Right atrium auricular region (tissue), 2 donors: ENCODE measurements at places on chromosomes 11 and 22. TPM values are rescaled to one million over a fixed set of nuclear protein-coding genes. Genes with fewer than 3 reads are reported as not detected.

DNA sequence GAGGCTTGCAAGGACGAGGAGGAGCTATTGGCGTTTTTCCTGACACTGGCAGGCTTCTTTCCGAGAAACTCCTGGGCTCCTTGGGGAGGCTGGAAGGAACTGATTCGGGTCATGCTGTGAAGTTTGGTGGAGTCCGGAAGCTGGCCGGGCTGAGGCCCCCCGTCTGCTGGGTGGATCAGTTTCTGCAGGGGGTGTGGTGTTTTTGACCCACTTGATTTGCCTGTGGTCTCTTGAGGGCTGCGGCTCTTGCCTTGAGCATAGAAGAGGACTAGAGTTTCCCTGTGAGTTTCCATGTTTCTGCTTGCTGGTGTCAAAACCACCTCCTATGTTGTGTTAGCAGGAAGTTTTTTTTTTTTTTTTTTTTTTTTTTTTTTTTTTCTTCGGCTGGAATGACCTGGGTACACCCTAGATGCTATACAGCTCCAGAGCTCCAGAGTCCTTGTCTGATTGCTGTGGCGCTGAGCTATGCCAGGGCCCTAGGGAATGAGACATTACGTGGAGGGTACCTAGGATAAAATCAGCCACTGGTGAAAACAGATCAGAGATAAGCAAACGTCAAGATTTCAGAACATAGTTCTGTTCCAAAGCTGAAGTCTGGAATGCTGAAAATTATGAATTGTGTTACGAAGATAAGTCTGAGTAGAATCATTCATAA lies 728 bp downstream of the TBC1D22A start:
- peak; percentile 90 for DNase-seq
- peak overlapping the region; percentile 95 for H3K27ac ChIP-seq
- H3K27me3 ChIP-seq: no peaks in the 10 kb centered on the region
- no peaks in the 10 kb centered on the region for H3K36me3 ChIP-seq
- peaks cover 51% of the 10 kb centered on the region for H3K4me1 ChIP-seq

CDC42BPG gene
- 0.33 TPM for total RNA-seq

C11orf65 gene
- total RNA-seq: 2.7 TPM

DNA sequence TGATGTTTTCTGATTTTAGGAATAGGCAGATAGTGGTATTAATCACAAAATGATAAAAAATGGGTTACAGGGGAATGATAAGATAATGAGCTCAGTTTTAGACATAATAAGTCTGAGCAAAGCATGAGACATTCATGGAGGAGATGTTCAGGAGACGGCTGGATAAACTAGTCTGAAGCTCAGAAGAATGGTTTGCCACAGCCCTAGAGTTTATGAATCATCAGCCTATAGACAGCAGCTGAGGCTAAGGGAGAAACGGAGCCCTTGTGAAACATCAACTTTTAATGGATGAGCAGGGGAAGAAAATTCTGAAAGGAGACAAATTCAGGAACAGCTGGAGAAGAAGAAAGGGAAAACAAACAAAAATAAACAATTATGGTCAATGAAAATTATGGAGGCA lies 87.2 kb downstream of the RELT start:
- no peak for DNase-seq
- H3K36me3 ChIP-seq: no peaks in the 10 kb centered on the region
- H3K4me3 ChIP-seq: no peak overlapping the region
- no peaks in the 10 kb centered on the region for H3K4me1 ChIP-seq
- H3K27me3 ChIP-seq: no peaks in the 10 kb centered on the region

KCNJ1 gene
- not detected for total RNA-seq

- H3K4me3 ChIP-seq: no peak overlapping the region
- H3K4me1 ChIP-seq: no peaks in the 10 kb centered on the region
- H3K36me3 ChIP-seq: no peaks in the 10 kb centered on the region
- H3K27ac ChIP-seq: peak overlapping the region; percentile 60
- no peaks in the 10 kb centered on the region for H3K27me3 ChIP-seq
Measured at GRCh38 chr22:45314054-45314721, 4.5 kb downstream of the FAM118A start.

NOX4 gene
- 20.2 TPM for total RNA-seq

DNA sequence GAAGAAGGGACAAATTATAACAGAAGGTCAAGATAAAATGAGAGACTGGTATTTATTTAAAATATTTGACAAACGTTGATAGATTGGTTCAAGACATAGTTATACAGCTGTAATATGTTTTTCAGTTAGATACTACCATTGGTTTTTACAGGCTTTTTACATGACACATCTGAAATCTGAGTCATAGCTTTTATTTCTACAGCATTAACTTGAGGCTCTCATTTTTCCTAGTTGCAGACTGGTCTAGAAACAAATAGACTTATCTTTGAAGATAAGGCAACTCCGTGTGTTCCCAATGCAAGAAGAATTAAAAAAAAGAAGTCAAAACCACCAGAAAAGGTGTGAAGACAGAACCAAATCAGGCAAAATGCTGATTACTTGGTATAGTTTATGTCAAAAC lies 31.3 kb downstream of the CEP57 start:
- no peak overlapping the region for H3K4me3 ChIP-seq
- DNase-seq: no peak
- peaks cover 23% of the 10 kb centered on the region for H3K36me3 ChIP-seq
- H3K27ac ChIP-seq: no peak overlapping the region
- no peaks in the 10 kb centered on the region for H3K27me3 ChIP-seq

DNA sequence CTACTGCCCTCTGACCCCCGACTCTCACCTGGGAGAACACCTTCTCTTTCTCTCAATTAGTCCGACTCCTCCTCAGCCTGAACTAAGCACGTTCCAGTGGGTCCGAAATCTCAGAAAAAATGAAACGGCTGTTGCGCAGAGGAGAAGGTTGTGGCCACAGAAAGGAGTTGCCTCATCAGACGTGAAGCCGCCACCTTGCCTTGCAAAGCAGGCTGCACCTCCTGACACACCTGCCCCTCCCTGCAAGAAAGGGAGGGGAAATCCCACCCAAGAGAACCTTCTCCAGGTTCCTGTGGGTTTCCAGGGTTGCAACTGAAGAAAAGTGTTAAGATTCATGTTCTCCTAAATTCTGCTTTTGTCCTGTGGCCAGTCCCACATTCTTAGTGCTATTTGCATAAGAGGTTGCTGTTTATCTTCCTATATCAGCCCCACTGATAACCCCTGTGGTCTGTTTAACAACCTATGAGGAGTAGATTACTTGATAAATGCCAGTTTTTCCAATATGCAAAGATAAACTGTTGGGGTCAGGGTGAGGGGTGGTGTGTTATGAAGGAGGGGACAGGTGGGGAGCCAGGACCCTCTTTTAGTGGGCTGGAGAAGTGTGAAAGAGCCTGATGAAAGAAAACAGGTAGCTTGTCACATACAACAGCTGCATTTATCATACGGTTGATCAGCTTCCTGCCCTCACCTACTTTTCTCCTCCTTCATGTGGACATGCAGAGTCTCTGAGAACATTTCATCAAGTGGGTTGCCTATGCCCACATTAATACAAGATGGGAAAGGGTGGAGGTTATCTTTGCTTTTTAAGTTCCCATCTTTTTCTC lies 18.2 kb downstream of the ZBTB16 start:
- peaks cover 74% of the 10 kb centered on the region for H3K36me3 ChIP-seq
- H3K4me3 ChIP-seq: no peak overlapping the region
- no peaks in the 10 kb centered on the region for H3K27me3 ChIP-seq

DNA sequence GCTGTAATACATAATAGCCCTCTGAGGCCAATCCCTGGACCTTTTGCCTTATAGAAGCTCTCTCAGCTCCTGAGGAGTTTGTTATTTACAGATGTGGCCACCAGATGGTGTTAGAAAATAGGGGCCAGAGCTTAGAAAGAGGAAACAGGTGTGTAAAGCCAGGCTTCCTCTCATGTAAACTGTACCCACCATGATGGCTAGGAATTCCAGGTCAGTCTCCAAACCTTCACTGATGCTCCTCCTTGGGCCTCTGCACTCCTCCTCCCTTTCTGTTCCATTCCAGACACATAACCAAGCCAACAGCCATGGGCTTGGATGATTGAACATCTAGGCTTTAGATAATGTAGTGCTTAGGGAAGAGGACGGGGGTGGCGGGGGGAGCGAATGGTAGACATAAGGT lies 39.7 kb downstream of the USP35 start:
- no peaks in the 10 kb centered on the region for H3K27me3 ChIP-seq
- peaks cover 31% of the 10 kb centered on the region for H3K36me3 ChIP-seq
- peaks cover 27% of the 10 kb centered on the region for H3K4me1 ChIP-seq

C11orf98 gene
- total RNA-seq: 40.1 TPM

- H3K27me3 ChIP-seq: no peaks in the 10 kb centered on the region
- no peaks in the 10 kb centered on the region for H3K36me3 ChIP-seq
- no peak overlapping the region for H3K27ac ChIP-seq
- H3K4me3 ChIP-seq: no peak overlapping the region
Measured at GRCh38 chr11:112179601-112180000, 4.3 kb downstream of the BCO2 start.

SMIM35 gene
- not detected for total RNA-seq

GRCh38 chr11:105861225-105861624 lies 160.8 kb downstream of the MSANTD4 start:
- no peak overlapping the region for H3K4me3 ChIP-seq
- no peak overlapping the region for H3K27ac ChIP-seq
- H3K27me3 ChIP-seq: no peaks in the 10 kb centered on the region
- no peak for DNase-seq
- no peaks in the 10 kb centered on the region for H3K4me1 ChIP-seq

CECR2 gene
- 4.0 TPM for total RNA-seq

CARD16 gene
- 1.6 TPM for total RNA-seq

- no peak overlapping the region for H3K27ac ChIP-seq
- H3K4me1 ChIP-seq: no peaks in the 10 kb centered on the region
- no peaks in the 10 kb centered on the region for H3K27me3 ChIP-seq
- H3K36me3 ChIP-seq: no peaks in the 10 kb centered on the region
- no peak overlapping the region for H3K4me3 ChIP-seq
Measured at GRCh38 chr11:13949876-13950275, 12.6 kb upstream of the SPON1 start.

GRCh38 chr11:106378513-106379179 lies 301.2 kb downstream of the AASDHPPT start:
- DNase-seq: no peak
- H3K4me3 ChIP-seq: no peak overlapping the region
- no peaks in the 10 kb centered on the region for H3K36me3 ChIP-seq

DNA sequence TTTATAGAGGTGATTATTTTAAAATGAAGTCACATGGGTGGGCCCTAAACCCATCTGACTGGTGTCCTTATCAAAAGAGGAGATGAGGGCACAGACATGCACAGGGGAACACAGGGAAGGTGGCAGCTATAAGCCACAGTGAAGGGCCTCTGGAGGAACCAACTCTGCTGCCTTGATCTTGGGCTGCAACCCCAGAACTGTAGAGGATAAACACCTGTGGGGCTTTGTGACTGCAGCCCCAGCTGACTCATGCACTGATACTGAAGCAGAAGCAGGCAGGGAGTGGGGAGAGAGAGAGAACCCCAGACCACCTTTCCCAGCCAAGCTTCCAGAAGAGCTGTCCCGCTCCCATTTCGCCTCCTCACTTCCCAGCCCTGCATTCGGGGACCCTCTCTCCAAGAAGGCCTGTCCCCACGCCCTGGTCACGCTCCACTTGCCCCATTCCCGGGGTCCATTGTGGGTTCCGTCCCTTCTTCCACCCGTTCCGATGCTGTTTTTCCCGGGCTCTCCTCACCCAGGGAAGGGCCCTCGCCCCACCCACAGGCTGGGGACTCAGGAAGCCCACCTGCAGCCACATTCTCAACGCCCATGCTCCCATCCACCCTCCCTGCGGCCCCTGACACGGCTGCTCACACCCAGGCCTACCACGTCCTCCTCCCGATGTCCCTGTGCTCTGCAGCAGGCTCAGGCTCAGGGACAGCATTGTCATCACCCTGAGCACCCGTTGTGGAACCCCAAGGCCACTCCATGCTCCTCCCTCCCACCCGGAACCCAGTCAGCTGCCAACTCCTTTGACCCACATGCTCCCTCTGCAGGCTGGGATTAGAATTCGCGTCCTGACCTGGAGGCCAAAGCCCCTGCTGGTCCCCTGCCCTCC lies 90.8 kb upstream of the SHANK2 start:
- H3K4me3 ChIP-seq: no peak overlapping the region
- no peaks in the 10 kb centered on the region for H3K4me1 ChIP-seq
- no peaks in the 10 kb centered on the region for H3K27me3 ChIP-seq

- no peaks in the 10 kb centered on the region for H3K4me1 ChIP-seq
- no peak for DNase-seq
- no peak overlapping the region for H3K4me3 ChIP-seq
- H3K27me3 ChIP-seq: no peaks in the 10 kb centered on the region
- H3K27ac ChIP-seq: no peak overlapping the region
Measured at GRCh38 chr11:111627591-111627990, 25.3 kb downstream of the SIK2 start.

- no peak overlapping the region for H3K27ac ChIP-seq
- no peaks in the 10 kb centered on the region for H3K27me3 ChIP-seq
- H3K4me1 ChIP-seq: no peaks in the 10 kb centered on the region
- H3K36me3 ChIP-seq: no peaks in the 10 kb centered on the region
Measured at GRCh38 chr11:22539821-22540256, 85.8 kb downstream of the FANCF start.

DNA sequence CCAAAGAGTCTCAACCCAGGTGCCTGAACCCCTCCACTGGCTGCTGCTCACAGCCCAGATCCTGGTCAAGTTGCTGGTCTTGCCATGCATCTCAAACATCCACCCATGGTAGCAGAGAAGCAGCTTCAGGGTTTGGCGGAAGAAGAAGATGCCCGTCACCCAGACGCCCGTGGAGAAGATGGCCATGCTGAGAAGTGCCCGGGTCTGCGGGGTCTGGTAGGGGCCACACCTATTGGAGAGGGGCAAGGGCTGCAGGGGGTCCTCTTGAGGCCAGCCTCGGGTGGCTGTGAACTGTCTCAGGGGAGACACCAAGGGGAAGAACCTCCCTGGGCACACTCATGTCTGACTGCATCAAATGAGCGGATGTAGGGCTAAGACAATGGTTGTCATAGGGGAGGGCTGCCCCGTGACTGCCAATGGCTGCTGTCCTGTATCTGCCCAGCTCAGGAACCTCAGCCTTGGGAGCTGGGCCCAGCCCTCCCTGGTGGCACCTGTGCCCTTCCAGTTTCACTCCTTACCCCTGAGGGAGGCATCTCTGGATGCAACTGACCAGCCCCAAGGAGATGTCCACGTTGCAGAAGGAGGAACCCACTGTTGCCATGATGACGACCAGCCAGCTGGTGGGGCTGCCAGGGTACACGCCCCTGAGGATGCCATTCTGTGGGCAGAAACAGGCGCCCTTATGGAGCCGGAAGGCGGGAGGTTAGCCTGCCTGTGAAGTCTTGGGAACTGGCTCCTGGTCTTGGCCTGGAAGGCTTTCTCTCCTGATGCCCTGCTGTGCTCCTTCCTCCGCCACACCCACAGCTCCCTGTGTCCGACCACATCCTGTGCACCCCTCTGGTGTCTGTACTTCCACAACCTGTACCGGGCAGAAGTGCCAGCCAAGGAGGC lies 1.2 kb downstream of the CPT1B start:
- peaks cover 39% of the 10 kb centered on the region for H3K36me3 ChIP-seq
- H3K27ac ChIP-seq: peak overlapping the region; percentile 96
- DNase-seq: no peak
- H3K4me3 ChIP-seq: peak overlapping the region; percentile 58

GRCh38 chr22:31080848-31081649 lies at the start of gene SMTN:
Gene SMTN, plus strand, starts transcription at chr22:31081318. Its CDS starts 1,941 bp downstream, at chr22:31083259.
- no peaks in the 10 kb centered on the region for H3K27me3 ChIP-seq
- peak within 1 kb of the TSS; percentile 80 for H3K4me3 ChIP-seq
- peak within 1 kb of the TSS; percentile 92 for H3K27ac ChIP-seq
- H3K36me3 ChIP-seq: no peaks in the 10 kb centered on the region
- peak; percentile 94 for DNase-seq

- no peak overlapping the region for H3K4me3 ChIP-seq
- no peak overlapping the region for H3K27ac ChIP-seq
- no peaks in the 10 kb centered on the region for H3K27me3 ChIP-seq
- H3K36me3 ChIP-seq: no peaks in the 10 kb centered on the region
- peaks cover 8% of the 10 kb centered on the region for H3K4me1 ChIP-seq
Measured at GRCh38 chr22:39482768-39483167, 19.3 kb upstream of the MIEF1 start.
